ENCODE measurements at places on chromosomes 5 and 9. TPM values are rescaled to one million over a fixed set of nuclear protein-coding genes. Genes with fewer than 3 reads are reported as not detected.
A peak's percentile ranks its signal among the peaks of the same experiment; 100 is the strongest.

SLC22A4 gene
- not detected for polyA plus RNA-seq

ZNF658 gene
- 0.24 TPM for polyA plus RNA-seq

TSSK1B gene
- not detected for polyA plus RNA-seq

- H3K36me3 ChIP-seq = no peaks in the 10 kb centered on the region
- no peak overlapping the region for H3K4me3 ChIP-seq
- H3K4me1 ChIP-seq = no peaks in the 10 kb centered on the region
- no peak overlapping the region for H3K27ac ChIP-seq
Measured at GRCh38 chr9:134525841-134526583, 115.6 kb upstream of the COL5A1 start.

DNA sequence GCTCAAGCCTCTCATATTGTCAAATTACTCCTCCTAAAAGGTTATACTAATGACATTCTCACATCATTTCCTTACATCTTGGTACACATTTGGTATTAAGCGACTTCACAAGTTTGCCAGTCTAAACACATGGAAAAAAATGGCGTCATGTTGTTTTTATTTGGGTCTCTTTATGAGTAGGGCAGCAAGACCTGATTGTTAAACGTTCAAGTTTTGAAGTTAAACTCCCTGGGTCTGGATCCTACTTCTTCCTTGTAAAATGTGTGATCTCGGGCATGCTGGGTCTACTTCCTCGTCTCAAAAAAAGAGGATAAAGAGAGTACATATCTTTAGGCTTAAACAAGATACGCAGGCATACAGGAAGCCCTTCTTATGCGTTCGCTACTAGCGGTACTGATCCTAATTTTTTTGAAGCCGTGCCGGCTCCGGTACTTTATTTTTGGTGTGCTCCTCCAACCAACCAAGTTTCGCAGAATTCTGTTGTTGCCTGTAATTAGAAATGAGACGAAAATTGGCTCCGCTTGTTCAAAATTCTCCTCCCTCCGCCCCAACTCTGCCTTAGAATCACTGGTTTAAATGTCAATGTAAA is 596 bp upstream of the CDC37L1 start:
- peaks cover 9% of the 10 kb centered on the region for H3K4me1 ChIP-seq
- H3K4me3 ChIP-seq = no peak overlapping the region
- no peak for DNase-seq

DNA sequence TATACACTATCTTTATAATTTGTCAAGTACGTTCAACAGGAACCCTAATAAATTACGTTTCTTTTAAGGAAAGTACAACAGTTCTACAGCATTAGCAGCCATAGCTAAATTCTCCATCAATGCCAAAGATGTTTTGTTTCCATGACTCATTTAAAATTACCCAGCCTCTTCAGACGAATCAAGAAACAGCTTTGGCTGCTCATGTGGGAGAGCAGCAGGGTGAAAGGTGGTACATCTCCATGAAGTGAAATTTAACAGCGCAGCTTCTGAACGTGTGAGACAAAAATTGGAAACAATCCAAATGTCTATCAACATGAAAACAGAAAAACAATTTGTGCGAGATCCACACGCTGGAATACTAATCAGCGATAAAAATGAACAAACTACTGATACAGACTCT is 327.3 kb upstream of the CDH6 start:
- no peak overlapping the region for H3K27ac ChIP-seq
- H3K36me3 ChIP-seq = no peaks in the 10 kb centered on the region
- H3K27me3 ChIP-seq = no peaks in the 10 kb centered on the region

RAI14 gene
- 6.6 TPM for polyA plus RNA-seq

- no peaks in the 10 kb centered on the region for H3K27me3 ChIP-seq
- no peak overlapping the region for H3K27ac ChIP-seq
- peaks cover 3% of the 10 kb centered on the region for H3K36me3 ChIP-seq
- H3K4me3 ChIP-seq = no peak overlapping the region
- no peak for DNase-seq
- no peaks in the 10 kb centered on the region for H3K4me1 ChIP-seq
Measured at GRCh38 chr5:26026044-26026443, 1012.3 kb downstream of the CDH9 start.

GRCh38 chr5:143930561-143930960 is 118.6 kb downstream of the HMHB1 start:
- DNase-seq = no peak
- H3K36me3 ChIP-seq = peaks cover 9% of the 10 kb centered on the region
- no peak overlapping the region for H3K4me3 ChIP-seq

GRCh38 chr9:131801810-131802209 is 61.9 kb upstream of the RAPGEF1 start:
- H3K36me3 ChIP-seq = no peaks in the 10 kb centered on the region
- no peak overlapping the region for H3K4me3 ChIP-seq
- H3K27ac ChIP-seq = no peak overlapping the region

DNA sequence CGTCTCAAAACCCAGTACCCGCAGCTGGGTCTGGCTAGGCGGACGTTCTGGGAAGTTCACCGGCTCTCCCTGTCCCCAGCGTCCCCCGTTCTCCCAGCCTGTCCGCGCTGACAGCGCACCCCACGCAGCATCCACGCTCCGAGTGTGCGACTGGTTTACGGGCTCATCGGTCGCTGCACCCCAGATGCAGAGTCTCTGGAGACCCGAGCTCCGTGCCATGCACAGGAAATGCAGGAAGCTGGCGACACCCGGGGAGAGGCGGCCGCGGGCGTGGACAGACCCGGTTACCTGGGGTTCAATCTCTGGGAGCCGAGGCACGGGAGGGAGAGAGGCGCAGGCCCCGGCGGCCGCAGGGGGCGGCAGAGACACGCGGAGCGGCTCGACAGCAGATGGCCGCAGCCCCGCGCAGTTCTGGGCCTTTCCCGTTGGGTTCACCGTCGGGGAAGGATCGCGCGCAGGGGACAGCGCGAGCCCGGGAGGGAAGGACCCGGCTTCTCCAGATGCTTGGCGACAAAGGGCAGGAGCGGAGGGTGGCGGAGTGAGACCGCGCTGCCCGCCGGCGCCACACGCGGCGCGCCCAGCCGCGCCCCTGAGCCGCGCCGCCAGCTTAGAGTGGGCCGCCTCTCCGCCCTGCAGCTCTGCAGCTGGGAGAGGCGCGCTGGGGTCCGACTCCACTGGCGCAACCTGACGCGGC is 558 bp downstream of the SHROOM1 start:
- DNase-seq = peak; percentile 63
- peaks cover 8% of the 10 kb centered on the region for H3K4me1 ChIP-seq
- no peak overlapping the region for H3K27ac ChIP-seq
- H3K27me3 ChIP-seq = peaks cover 8% of the 10 kb centered on the region

DAPK1 gene
- polyA plus RNA-seq = 0.82 TPM

DNA sequence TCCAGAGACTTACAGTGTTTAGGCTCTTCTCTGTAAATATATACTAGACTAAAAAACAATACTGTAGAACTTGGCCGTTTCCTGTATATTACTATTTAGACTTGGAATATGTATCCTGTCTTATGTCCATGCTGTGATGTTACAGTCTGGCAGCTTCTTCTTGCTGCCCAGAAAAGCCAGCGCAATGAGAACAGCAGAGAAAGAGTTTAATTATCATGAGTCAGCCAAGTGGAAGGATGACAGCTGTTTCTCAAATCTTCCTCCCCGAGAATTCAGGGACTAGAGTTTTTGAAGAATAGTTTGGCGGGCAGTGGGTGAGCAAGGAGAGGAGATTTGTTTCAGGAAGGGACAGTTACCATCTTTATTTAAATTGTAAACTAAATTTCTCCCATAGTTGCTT is 37.5 kb downstream of the NAA35 start:
- peaks cover 36% of the 10 kb centered on the region for H3K36me3 ChIP-seq
- H3K4me1 ChIP-seq = no peaks in the 10 kb centered on the region
- no peaks in the 10 kb centered on the region for H3K27me3 ChIP-seq

DNA sequence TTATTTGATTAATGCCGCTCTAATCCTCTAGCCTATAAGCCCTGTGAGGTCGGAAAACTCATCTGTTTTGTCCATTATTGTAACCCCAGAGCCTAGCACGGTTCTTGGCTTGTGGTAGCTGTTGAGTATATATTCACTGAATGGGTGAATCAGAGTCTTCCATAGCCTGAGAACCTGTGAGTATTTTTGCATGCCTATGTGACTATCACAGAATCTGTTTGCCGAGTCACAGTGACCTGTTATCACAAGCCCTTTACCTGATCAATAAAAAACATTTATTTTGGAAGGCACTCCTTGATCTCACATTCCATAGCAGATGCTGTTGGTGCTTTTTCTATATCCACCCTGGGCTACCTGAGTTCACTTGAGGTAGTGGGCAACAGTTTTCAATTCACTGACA is 125.0 kb upstream of the STC2 start:
- H3K4me3 ChIP-seq = no peak overlapping the region
- no peaks in the 10 kb centered on the region for H3K36me3 ChIP-seq
- no peak for DNase-seq
- H3K27me3 ChIP-seq = peaks cover 3% of the 10 kb centered on the region
- no peak overlapping the region for H3K27ac ChIP-seq

- H3K27ac ChIP-seq = no peak overlapping the region
- H3K4me3 ChIP-seq = no peak overlapping the region
- peaks cover 2% of the 10 kb centered on the region for H3K27me3 ChIP-seq
Measured at GRCh38 chr5:15385553-15385952, 114.4 kb upstream of the FBXL7 start.

CATSPER3 gene
- 0.53 TPM for polyA plus RNA-seq

HEMGN gene
- 0.77 TPM for polyA plus RNA-seq

- no peak overlapping the region for H3K27ac ChIP-seq
- H3K36me3 ChIP-seq = no peaks in the 10 kb centered on the region
- H3K4me3 ChIP-seq = no peak overlapping the region
- DNase-seq = no peak
Measured at GRCh38 chr5:124906339-124907097, 160.1 kb upstream of the ZNF608 start.

GRCh38 chr9:104772714-104773510 is 9.0 kb downstream of the NIPSNAP3B start:
- no peaks in the 10 kb centered on the region for H3K36me3 ChIP-seq
- no peak overlapping the region for H3K27ac ChIP-seq
- no peak for DNase-seq
- no peaks in the 10 kb centered on the region for H3K27me3 ChIP-seq
- no peak overlapping the region for H3K4me3 ChIP-seq

- peak overlapping the region; percentile 51 for H3K27ac ChIP-seq
- peak; percentile 26 for DNase-seq
- no peaks in the 10 kb centered on the region for H3K36me3 ChIP-seq
- H3K4me1 ChIP-seq = peaks cover 22% of the 10 kb centered on the region
- peak overlapping the region; percentile 70 for H3K4me3 ChIP-seq
Measured at GRCh38 chr5:176875783-176876505, 23.2 kb downstream of the HK3 start.

DNA sequence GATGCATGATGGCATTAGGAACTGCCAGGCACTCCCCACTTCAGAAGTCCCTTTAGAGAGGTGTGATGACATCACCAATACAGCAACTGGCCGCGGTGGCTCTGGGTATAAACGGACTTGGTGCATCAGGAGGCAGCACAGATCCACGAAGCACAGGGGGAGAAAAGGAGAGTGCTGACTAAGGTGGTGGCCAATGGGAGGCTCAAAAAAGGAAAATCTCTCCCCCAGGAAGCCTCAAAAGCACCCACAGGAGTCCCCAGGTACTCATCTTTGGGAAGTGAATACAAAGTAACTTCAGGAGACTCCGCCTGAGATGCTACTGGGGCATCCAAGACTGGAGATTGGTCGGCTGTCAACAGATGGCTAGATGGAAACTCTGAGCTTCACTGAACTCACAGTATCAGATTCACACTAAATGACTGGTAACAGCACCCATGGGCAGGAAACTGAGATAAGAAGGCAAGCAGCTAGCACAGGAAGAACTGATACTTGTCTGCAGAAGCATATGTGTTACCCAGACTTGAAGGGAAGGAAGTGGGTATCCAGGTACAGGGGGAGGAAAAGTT is 7.6 kb downstream of the TTC39B start:
- DNase-seq = peak; percentile 75
- peaks cover 4% of the 10 kb centered on the region for H3K36me3 ChIP-seq
- H3K4me1 ChIP-seq = peaks cover 76% of the 10 kb centered on the region

- peak; percentile 92 for DNase-seq
- H3K36me3 ChIP-seq = peaks cover 4% of the 10 kb centered on the region
- H3K27me3 ChIP-seq = peaks cover 20% of the 10 kb centered on the region
- peak overlapping the region; percentile 97 for H3K4me3 ChIP-seq
Measured at GRCh38 chr5:143405063-143405848, 1.8 kb upstream of the NR3C1 start.

DNA sequence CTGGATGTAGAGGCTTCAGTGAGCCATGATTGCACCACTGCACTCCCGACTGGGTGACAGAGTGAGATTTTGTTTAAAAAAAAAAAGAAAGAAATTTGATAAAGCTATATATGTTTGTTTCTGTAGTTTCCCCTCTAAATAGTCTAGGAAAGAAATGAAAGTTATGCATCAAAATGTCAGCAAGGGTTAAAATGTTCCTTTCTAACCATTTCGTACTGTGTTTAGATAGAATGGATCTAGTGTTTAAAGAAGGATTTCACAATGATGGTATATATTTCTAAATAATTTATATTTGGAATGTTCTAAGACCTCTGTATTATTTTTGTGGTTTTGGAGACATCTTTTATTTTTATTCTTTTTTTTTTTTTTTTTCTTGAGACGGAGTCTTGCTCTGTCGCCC is 22.7 kb downstream of the TEK start:
- no peak overlapping the region for H3K27ac ChIP-seq
- H3K4me3 ChIP-seq = no peak overlapping the region
- no peak for DNase-seq
- H3K27me3 ChIP-seq = peaks cover 2% of the 10 kb centered on the region
- H3K4me1 ChIP-seq = no peaks in the 10 kb centered on the region

CCNO gene
- polyA plus RNA-seq = not detected

DNA sequence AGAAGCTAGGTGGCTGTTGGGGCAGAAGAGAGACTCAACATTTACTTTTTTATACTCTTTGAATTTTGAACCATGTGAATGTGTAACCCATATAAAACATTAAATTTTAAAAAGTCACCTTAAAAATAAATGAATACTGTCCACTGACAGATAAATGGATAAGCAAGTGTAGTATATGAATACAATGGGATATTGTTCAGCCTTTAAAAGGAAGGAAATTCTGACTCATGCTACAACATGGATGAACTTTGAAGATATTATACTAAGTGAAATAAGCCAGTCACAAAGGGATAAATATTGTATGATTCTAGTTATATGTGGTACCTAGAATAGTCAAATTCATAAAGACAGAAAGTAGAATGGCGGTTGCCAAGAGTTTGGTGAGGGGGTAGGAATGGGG is 113.9 kb downstream of the TMEM174 start:
- H3K4me3 ChIP-seq = no peak overlapping the region
- H3K4me1 ChIP-seq = no peaks in the 10 kb centered on the region
- no peaks in the 10 kb centered on the region for H3K36me3 ChIP-seq
- no peak for DNase-seq

- no peak for DNase-seq
- no peak overlapping the region for H3K27ac ChIP-seq
- H3K36me3 ChIP-seq = peaks cover 5% of the 10 kb centered on the region
Measured at GRCh38 chr9:91119142-91119541, 242.6 kb downstream of the AUH start.

GRCh38 chr5:130836729-130837649 is 328.1 kb downstream of the HINT1 start:
- peaks cover 2% of the 10 kb centered on the region for H3K27me3 ChIP-seq
- H3K4me3 ChIP-seq = peak overlapping the region; percentile 85
- peak; percentile 4 for DNase-seq
- H3K36me3 ChIP-seq = no peaks in the 10 kb centered on the region

All from immature natural killer cell (primary cell).